ENCODE measurements at places on chromosomes 3 and 15.

DNA sequence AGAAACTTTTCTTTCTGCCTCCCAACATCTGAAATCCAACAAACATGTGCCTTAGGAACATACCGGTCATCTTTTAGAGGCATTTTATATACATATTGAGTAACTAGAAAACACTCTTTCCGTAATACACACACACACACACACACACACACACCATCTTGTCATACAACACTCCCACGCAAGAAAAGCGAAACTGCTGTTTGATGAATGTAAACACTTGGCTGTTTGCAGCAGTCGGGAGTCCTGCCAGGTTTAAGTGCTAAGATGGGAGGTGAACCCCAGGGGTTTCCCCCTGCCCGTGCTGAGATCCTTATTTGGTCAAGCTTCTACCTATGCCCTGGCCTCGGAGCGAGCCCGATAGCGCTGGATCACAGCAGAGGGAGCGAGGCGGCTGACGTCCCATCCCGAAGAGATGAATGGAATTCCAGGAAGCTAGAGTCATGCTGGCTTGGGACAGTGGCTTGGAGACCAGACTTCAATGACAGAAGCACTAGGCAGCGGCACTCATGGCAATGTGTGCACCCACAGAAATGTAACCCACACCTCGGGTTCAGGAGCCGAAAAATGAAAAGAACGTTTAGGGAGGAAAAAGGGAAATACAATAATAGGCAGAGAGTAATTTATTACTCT lies 1.3 kb upstream of the THBS1 start:
- DNase-seq: no peak

DNA sequence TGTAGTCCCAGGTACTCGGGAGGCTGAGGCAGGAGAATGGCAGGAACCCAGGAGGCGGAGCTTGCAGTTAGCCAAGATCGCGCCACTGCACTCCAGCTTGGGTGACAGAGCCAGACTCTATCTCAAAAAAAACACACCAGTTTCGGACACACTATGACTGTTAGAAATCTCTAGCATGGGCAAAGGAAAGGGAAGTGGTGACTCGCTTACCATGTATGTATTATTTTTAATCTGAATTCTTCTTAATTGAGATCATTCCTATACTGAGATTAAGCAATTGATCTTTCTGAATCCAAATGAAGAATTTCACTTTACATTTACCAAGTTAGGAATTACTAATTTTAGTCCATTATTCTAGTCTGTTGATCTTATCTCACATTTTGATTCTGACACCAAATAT lies 459.2 kb upstream of the ALCAM start:
- no peak for DNase-seq

DNA sequence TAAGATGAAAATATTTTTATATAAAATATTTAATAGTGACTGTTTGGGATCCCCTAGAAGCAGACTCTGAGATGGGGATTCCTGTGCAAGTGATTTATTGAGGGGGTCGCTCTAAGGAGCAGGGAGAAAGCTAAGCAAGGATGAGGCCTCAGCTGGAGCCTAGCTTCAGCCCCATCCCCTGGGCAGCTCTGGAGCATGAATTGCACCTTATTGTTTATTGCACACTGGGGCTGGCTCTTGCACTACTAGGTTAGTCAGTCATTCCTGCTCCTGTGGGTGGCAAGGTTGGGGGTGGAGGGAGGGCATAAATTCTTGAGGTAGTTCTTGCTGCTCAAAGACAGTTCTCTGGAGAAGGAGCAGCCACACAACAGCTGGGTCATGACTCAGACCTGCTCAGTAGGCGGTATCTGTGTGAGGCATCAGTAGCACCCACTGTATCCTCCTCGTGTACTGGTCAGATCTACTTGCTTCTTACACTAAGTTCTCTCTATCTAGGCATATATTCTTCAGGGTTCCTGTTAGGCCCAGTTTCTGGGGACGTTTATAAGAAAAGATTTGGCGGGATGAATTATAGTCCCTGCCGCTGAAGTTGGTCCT lies 27.2 kb upstream of the TNFSF10 start:
- peak; percentile 60 for DNase-seq

- DNase-seq: no peak
Observed at GRCh38 chr15:71773206-71773859, 37.0 kb upstream of the NR2E3 start.

DNA sequence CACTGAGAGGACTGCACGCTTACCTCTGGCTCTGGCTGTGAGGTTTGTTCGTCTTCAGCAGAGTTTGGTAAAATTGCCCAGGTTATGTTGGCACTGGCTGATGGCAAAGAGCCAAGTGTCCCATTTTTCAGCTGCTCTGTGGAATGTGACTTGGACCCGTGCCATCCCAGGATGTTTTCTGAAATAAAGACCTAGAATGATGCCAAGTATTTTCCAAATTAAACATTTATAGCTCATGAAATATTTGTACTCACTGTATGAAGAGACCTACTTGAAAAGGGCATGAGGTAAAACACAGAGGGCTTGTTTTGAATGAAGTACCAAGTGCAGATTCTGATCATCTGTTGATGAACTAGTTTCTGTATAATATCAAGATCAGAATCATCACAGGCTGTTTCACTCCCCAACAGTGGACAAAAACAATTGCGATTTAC lies 200.5 kb downstream of the STT3B start:
- no peak for DNase-seq

GRCh38 chr3:180457225-180457624 lies 144.7 kb upstream of the TTC14 start:
- DNase-seq: no peak

DNA sequence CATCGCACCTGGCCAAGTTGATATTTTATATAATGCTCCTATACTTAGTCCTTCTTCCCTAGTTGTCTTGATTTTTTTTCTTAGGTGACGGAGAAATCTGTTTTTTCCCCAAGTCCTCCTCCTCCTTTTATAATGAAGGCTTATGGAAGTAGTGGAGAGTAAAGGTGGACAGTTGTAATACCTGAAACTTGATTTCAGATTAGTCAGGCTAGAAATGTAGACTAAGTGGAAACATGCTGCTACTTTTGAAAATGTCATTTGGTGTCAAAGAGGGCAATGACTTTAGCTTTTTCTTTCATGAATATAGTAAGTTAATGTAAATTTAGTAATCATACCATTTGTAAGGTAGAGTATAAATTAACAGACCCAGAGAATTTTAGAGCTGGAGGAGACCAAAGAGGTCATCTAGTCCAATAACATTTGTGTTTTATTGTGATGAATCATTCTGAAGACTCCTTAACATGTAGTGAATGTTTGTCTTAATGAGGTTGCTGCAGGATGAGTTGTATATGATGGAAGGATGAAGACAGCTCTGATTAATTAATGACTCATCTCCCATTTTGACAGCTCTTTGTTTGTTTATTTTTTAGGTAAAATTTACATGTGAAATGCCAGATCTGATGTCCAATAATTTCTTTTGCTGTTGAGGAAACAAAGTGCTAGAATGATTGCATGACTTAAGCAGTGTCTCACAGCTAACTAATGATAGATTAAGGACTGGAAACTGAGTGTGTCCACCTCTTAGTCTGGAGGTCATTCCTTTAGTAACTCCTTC lies 8.7 kb downstream of the CTDSPL2 start:
- DNase-seq: no peak

DNA sequence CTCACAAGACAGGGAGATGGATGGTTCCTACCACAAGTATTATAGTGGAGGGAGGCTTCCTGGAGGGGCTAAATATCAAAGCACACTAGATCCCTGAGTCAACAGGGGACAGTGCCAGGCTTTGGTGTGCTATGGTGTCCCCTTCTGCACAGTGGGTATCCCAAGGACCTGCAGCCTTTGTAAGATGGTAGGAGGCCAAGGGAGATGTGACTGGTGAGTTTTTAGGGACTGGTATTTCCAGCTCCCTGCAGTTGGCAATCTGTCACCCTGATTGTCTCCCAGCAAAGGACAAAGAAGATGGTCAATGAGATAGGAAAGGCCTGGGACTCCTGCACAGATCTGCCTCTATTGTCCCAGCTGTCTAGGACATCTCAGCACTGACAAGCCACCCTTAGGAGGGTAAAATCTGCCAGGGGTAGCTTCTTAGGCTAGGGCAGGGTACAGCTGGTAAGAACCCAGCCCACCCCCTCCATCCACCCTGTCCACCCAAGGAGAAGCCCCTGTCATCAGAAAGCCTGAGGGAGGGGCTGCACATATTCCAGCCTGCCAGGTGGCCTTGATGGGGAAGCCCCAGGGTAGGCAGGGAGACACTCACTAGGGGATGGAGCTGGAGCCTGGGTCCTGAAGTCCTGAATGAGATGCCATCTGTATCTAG lies 631 bp downstream of the CYP1A1 start:
- DNase-seq: no peak

- DNase-seq: peak; percentile 2
Observed at GRCh38 chr3:11335056-11335608, 62.9 kb downstream of the ATG7 start.

DNA sequence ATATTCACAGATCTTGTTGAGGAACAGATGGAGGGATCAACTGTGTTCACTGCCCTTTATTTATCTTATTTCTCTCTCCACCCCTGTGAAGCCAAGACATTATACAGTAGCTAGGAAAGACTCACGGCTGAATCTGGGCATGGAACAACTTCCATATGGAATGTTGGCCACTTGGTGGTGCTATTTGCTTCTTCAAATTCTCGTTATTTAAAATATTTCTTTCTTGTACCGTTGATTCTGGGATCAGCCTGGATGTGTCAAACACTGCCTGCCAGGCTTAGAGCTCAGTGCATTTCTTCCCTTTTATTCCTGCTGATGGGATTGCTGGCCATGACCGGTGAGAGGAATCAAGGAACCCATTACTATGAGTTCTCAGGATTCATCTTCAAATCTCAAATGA lies 17.5 kb upstream of the GASK1A start:
- DNase-seq: no peak

DNA sequence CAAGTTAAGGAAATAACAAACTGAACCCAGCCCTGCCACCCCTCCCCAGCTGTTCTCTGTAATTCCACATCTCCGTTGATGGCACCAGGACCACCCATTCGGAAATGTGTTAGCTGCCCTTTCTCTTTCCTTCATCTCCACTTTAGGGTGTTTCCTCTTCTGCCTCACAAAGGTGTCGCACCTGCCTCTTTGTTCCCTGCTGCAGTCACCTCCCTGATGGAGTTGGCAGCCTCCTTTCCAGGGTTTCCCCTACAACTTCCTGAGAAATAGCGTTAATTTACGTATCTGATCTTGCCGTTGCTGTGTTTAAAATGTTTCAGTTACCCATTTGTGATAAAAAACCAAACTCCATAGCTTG lies 57.3 kb downstream of the GPR171 start:
- no peak for DNase-seq

DNA sequence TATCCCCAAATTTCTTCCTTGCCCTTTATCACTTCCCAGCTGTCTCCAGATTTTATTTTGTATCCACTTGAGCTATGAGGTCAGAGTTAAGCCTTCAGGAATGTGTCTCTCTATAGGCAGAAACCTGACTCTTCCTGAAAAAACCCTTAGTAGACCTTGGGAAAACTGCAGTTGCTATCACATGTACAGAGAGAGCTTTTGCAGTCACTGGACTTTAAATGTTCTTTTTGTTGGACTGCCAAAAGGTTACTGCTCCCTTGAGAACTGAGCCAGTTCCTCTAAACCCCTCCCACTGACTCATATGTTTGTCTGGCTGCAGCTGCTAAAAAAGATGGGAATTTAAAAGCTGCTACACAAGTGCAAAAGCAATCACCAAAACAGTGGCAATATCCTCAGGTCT lies 169.1 kb upstream of the CCDC54 start:
- DNase-seq: no peak

- no peak for DNase-seq
Observed at GRCh38 chr3:88038566-88038965, 20.2 kb downstream of the CGGBP1 start.

DNA sequence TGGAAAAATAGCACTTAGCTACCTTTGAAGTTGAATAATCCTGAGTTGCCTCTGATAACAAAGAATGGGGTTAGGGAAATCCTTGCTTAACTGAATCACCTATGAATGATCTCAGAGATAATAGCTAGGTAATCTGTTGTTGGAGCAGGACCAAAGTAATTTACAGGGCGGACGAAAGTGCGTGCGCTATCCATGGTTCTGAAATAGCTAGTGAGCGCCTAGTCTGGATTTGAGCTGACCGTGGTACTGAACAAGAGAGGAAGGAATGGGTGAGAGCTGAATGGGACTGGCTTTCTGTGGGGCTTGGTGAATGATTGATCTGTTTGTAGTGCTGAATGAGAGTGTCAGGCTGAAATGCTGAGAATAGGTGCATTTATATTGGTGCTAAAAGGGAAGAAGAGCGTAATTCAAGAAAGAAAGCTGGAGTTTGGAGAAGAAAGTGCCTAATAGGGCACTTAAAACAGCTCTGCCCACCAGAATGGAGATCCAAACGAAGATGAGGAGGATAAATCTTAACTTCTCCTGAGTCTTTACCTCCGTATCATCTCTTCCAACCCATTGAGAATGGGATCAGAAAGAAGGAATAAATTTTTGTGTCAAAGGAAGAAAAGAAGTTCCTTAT lies 10.1 kb downstream of the SCN10A start:
- no peak for DNase-seq

DNA sequence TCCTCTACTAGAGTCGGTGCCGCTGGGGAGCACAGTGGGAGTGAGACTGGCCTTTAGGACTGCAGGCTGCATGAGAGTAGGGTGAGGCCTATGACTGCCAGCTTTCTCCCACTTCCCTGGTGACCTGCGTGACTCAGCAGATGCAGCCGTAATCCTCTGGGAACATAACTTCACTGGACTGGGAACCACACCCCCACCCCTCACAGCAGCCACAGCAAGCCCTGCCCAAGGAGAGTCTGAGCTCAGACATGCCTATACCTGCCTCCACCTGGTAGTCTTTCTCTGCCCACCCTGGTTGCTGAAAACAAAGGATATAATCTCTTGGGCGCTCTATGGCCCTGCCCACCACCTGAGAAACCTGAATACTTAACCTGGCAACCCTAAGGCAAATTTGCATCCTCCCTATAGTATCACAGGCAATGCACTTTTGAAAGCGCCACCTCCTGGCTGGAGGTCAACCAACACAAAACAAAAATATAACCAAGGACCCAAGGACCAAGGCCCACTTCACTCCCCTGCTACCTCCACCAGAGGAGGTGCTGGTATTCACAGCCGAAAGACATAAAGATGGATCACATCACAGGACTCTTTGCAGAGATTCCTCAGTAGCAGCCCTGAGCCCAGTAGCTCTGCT lies 308.9 kb downstream of the CTNNB1 start:
- no peak for DNase-seq
